ENCODE measurements at places on chromosomes 5 and 9.

DNA sequence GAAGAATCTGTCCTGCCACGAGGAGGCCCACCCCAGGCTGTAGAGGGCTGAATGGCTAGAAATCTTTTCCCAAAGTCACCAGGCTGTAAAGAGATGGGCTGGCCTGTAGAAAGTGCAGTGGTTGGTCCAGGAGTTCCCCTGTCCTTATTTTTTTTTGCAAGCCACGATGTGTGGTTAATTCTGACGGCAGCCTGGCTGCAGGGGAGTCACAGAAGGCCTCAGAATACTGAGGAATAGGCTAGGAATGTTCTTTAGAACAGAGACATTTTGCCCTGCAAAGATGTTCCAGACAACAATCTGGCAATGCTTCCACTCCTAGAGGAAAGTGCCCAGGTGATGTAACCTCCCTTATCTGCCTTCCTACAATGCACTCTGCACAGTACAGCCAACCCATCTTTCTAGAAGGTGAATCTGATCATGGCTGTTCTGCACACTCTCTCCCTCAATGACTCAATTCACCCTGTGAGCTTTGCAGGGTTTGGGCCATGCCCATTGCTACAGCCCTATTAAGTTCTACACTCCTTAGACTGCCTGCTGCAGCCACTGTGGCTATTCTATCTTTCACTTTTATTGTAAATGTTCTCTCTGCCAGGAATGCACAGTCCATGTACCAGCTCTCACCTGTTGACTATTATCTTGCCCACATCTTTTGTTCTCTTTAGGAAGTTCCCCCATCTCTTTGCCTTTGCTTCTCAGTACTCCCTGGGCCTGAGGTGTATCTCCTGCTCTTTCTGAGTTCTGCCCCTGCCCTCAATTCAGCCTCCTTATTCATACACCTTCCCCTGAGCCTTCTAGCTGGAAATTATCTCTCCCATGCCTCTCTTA lies 377.8 kb upstream of the CLINT1 start:
- no peak for DNase-seq

GRCh38 chr9:131287359-131287758 lies 2.2 kb upstream of the PLPP7 start:
- DNase-seq: no peak

GRCh38 chr5:136563489-136563888 lies 198.1 kb upstream of the TRPC7 start:
- no peak for DNase-seq

DNA sequence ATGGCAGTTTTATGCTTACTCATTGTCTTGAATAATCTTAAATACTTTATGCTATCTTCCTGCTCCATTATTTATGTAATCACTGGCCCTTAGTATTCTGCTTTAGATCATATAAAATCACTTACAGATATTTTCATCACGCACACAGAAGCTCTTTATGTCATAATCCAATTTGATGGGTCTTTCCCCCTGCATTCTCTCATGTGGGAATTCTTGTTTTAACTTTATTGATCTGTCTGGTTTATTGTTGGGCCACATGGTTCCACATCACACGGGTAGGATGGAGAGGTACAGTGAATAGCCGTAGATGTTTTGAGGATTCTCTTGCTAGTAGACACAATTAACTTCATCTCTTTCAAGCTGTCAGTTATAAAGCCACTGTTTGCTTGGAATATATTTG lies 27.0 kb downstream of the PLPPR1 start:
- DNase-seq: no peak

GRCh38 chr9:134186471-134187109 lies 22.2 kb upstream of the RNU6ATAC start:
- no peak for DNase-seq

DNA sequence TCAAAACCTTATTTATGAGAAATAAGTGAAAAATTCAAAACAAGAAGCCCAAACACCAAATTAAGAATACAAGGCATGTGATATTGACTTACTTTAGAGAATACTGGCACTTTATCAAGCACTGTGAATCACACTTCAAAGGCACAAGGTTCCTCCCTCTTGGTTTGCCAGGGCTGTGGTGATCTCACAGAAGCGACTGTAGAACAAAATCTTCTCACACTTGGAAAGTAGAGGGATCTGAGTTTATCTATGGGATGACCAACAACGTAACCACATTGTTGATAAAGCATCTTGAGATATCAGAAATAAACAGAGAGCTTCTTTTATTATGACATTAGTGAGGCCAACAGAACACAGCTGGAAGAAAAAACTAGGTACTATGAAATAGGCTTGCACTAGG lies 295.9 kb downstream of the NFIB start:
- DNase-seq: no peak

DNA sequence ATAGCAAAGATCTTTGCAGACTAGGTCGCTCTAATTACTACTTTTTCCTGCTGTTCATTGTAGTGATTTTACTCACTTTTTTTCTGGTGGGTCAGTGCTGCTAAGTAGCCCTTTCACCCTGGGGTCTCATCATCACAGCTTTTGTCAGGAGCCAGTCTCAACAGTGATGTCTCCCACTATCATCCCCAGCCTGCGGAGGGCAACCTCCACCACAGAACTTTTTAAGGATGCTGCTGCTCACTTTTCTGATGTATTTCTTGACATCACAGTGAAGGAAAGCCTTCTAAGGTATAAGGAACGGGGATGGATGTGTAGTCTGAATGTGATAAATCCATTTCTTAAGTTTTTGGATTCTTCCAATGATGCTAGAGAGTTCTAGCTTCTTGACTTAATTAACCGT lies 242.5 kb upstream of the RIOK2 start:
- DNase-seq: no peak

- DNase-seq: no peak
Observed at GRCh38 chr5:174720612-174721529, 3.5 kb upstream of the MSX2 start.

Measured in AG08395 (cell line).